ENCODE measurements at places on chromosomes 7 and 10. TPM values are rescaled to one million over a fixed set of nuclear protein-coding genes. Genes with fewer than 3 reads are reported as not detected.

DNA sequence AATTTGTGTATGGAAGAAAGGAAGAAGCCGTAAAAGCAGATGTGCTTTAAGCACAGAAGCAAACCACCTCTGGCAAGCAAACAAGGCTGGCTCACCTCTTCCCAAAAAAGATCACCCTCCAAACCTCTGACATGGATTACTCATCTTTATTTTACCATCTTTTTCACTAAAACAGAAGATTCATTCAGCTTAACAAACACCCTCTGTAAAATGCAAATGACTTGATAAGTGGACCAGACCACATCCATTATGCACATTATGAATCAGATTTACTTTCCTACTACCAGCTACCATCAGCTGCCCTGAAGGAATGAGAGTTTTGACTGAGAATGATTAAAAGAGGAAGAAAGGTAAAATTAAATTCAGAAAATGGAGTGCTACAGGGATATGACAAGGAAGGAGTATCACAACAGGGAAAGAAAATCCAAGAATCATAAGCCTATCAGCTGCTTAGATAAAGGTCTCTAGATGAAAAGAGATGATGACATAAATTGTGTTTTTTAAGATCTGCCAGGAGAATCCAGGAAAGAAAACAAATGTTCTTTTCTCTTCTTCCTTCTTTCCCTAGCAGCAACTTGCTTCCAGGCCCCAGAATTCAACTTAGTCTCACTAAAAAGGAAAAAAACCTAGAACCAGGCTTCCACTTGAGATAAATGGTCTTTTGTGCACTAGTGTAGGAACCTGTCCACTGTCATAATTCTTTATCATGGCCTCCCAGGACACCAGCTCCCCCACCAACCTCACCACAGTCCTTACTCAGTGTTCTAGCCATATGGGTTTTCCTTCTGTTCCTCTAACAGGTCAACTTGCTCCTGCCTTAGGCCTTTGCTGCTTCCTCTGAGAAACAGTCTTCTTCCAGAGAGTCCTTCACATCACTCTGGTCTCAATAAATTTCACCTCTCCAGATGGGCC, 47.4 kb downstream of the JAZF1 start:
- H3K4me1 ChIP-seq: peaks cover 75% of the 10 kb centered on the region
- no peak for DNase-seq
- H3K27me3 ChIP-seq: no peaks in the 10 kb centered on the region
- peaks cover 4% of the 10 kb centered on the region for H3K36me3 ChIP-seq
- H3K27ac ChIP-seq: peak overlapping the region; percentile 69
- H3K4me3 ChIP-seq: no peak overlapping the region

The ALOX5 gene
- 8.0 TPM for polyA plus RNA-seq

DNA sequence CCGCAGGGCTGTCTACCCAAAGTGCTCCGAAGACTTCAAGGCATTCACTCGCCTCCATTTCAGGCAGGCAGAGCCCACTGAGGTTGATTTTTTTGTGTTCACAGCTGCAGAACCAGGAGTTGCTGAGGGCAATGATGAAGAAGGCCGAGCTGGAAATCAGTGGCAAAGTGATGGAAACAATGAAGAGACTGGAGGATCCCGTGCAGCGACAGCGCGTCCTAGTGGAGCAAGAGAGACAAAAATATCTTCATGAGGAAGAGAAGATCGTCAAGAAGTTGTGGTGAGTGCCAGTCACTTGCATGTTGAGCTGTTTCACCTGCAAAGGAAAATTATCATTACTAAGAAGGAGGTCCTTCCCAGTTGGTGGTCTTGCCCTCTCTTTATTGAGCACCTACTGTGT, 210.5 kb downstream of the ARHGAP21 start:
- H3K4me3 ChIP-seq: no peak overlapping the region
- no peak for DNase-seq
- H3K27ac ChIP-seq: no peak overlapping the region
- H3K4me1 ChIP-seq: no peaks in the 10 kb centered on the region
- peaks cover 4% of the 10 kb centered on the region for H3K27me3 ChIP-seq
- no peaks in the 10 kb centered on the region for H3K36me3 ChIP-seq

DNA sequence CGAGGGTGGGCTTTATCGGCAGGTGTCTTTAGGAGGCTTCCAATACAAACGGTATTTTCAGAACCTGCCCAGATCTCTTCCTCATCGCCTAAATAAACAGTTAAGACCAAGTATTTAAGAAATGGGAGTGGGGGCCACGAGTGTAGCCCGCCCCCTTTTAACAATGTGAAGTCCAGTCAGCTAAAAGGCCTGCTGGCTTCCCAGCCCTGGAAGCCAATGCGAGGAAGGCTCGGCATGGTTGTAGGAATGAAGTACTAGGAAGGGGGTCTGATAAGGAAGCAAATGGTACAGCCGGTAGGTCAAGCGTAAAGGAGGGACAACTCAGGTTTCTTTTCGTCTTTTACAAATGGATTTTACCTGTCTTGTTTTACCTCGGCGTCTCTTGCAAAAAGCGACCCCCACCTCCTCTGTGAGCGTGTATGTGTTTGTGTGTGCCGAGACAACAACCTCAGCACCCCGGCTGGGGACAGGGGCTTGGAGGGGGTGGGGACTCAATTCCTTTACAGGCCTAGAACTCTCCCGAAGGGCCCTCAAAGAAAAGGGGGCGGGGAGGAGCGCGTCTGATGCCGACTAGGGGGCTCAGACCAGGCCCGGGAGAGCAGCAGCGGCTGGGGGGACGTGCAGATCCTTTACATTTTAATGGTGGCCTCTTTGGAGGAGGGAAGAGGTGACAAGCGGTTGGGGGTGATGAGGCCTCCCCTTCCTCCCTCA, 147.6 kb downstream of the GPR85 start:
- peaks cover 3% of the 10 kb centered on the region for H3K36me3 ChIP-seq
- H3K4me3 ChIP-seq: peak overlapping the region; percentile 100
- H3K27me3 ChIP-seq: peaks cover 15% of the 10 kb centered on the region
- H3K4me1 ChIP-seq: peaks cover 33% of the 10 kb centered on the region
- peak overlapping the region; percentile 98 for H3K27ac ChIP-seq

DNA sequence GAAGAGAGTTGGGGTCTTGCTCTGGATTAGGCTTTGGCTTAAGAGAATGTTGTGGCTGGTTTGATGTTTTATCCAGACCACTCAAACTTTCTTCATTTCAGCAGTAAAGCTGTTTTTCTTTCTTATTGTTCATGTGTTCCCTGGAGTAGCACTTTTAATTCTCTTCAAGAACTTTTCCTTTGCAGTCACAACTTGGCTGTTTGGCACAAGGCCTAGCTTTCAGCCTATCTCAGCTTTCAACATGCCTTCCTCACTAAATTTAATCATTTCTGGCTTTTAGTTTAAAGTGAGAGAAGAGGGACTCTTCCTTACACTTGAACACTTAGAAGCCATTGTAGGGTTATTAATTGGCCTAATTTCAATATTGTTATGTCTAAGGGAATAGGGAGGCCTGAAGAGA, 18.1 kb downstream of the CCDC126 start:
- peaks cover 2% of the 10 kb centered on the region for H3K4me1 ChIP-seq
- no peak overlapping the region for H3K27ac ChIP-seq
- H3K27me3 ChIP-seq: peaks cover 1% of the 10 kb centered on the region
- no peak for DNase-seq

DNA sequence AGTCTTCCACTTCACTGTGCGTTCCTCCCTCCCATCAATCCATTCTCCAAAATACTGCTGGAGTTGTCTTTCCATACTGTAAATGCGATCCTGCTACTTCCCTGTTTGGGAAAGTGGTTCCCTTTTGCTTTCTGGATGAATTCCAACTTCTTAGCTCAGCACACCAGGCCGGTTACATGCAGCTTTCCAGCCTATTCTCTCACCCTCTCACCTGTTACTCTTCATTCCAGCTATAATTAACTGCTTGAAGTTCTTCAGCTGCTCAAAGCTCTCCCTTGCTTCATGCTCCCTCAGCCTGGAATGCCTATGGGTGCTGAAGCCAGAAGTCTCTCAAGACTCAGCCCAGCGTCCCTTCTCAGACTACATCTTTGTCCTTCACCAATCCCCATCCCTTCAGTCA, 6.0 kb upstream of the ZNRF2 start:
- H3K27me3 ChIP-seq: peaks cover 6% of the 10 kb centered on the region
